ENCODE measurements at places on chromosomes 3 and 15.

DNA sequence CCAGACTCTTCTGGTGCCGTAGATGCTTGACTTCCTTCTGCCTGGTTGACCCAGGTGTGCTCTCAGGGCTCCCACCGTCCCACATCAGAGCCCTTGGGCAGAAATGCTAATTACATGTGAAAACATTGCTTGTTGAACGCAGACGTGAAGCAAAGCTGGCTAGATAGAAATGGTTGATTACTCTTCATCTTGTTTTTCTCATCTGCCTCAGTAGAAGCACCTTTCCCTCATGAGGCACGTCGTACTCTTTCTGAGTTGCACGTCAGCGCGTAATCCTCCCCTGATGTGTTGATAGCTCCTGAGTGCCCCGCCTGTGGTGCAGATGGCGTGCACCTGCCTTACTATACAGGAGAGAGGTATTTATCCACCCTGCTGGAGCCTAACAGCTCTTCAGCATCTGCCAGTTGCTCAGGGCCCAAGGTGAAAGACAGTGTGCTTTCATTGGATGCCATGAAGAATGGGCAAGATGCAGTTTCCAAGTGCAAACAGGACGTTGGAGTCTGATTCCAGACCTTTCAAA lies 18.1 kb downstream of the MAP6D1 start:
- no peaks in the 10 kb centered on the region for H3K4me1 ChIP-seq
- DNase-seq: no peak
- no peak overlapping the region for H3K27ac ChIP-seq
- H3K36me3 ChIP-seq: peaks cover 60% of the 10 kb centered on the region

DNA sequence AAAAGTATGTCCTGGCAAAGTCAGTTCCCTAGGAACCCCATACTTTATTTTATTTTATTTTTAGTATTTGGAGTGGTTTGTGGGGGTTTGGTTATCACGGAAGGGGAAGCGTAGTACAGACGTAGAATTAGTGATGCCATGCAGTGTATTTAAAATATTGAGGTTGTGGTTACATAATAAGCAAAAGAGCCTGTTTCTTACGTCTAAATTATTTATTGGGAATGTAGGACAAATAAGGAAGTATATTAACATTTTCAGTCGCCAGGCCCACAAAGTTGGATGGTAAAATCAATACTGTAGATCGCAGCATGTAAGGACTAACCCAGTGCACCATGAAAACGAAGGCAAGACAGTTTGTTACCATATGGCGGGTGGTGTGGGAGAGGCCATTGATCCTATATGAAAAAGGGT lies 558 bp downstream of the DTWD1 start:
- no peaks in the 10 kb centered on the region for H3K36me3 ChIP-seq
- no peak for DNase-seq
- H3K4me1 ChIP-seq: peaks cover 9% of the 10 kb centered on the region
- H3K27me3 ChIP-seq: no peaks in the 10 kb centered on the region
- H3K4me3 ChIP-seq: peak overlapping the region; percentile 84

GRCh38 chr3:115691964-115692363 lies 68.7 kb downstream of the GAP43 start:
- H3K27me3 ChIP-seq: no peaks in the 10 kb centered on the region
- H3K27ac ChIP-seq: no peak overlapping the region
- no peaks in the 10 kb centered on the region for H3K4me1 ChIP-seq

DNA sequence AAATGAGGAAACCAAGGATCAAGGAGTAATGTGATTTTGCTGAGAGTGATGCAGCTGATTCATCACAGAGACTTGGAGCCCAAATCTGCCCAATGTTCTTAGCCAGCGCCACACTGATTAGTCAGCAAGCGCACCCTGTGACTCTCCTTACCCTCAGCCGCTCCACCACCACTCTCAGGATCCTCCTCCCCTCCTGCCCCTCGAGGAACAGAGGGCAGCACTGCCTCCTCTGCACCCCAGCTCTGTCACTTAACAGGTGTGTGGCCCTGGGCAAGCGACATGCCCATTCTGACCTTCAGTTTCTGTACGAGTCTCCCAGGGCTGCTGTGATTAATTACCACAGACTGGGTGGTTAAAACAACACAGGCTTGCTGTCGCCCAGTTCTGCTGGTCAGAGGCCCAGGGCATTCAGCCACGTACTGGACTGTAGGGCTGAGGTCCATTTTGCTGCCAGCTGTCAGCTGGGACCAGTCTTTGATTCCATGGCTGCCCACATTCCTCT lies 36.1 kb upstream of the HRH1 start:
- no peak overlapping the region for H3K27ac ChIP-seq
- H3K36me3 ChIP-seq: no peaks in the 10 kb centered on the region
- H3K4me3 ChIP-seq: no peak overlapping the region
- H3K4me1 ChIP-seq: no peaks in the 10 kb centered on the region
- H3K27me3 ChIP-seq: no peaks in the 10 kb centered on the region

- no peak overlapping the region for H3K27ac ChIP-seq
- H3K4me1 ChIP-seq: no peaks in the 10 kb centered on the region
- H3K36me3 ChIP-seq: no peaks in the 10 kb centered on the region
- H3K4me3 ChIP-seq: no peak overlapping the region
- no peaks in the 10 kb centered on the region for H3K27me3 ChIP-seq
- DNase-seq: no peak
These were observed 15.8 kb downstream of the SPTSSB start for GRCh38 chr3:161355508-161355907.

DNA sequence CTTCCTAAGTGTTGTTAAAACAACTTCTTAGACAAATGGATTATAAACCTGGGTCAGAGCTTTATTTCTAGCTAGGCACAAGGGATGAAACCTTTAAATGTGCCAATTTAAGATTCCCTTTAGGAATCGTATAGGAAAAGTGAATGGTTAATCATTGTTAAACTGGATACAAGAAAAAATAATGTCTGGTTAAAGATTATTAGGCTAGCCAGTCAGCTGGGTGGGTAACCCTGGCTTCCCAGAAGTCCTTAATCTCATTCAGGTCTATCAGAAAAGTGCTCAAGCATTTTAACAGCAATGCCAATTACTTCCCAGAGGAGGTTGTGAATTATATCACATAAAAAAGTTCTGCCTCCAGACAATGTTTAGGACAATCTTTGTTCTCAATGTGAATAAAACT lies 37.6 kb downstream of the NANOGP8 start:
- DNase-seq: no peak
- no peaks in the 10 kb centered on the region for H3K27me3 ChIP-seq
- H3K4me1 ChIP-seq: no peaks in the 10 kb centered on the region
- H3K27ac ChIP-seq: no peak overlapping the region

GRCh38 chr3:12369598-12369997 lies 80.7 kb downstream of the PPARG start:
- H3K36me3 ChIP-seq: no peaks in the 10 kb centered on the region
- H3K27ac ChIP-seq: peak overlapping the region; percentile 70
- no peak overlapping the region for H3K4me3 ChIP-seq
- H3K4me1 ChIP-seq: peaks cover 18% of the 10 kb centered on the region
- H3K27me3 ChIP-seq: no peaks in the 10 kb centered on the region
- DNase-seq: no peak
